Naive thymus-derived CD8-positive, alpha-beta T cell (primary cell): ENCODE measurements at places on chromosomes 7 and 10. TPM values are rescaled to one million over a fixed set of nuclear protein-coding genes. Genes with fewer than 3 reads are reported as not detected.

GRCh38 chr7:103134836-103135554 is 13.9 kb downstream of the NAPEPLD start:
- H3K27ac ChIP-seq = no peak overlapping the region
- H3K27me3 ChIP-seq = no peaks in the 10 kb centered on the region
- H3K4me3 ChIP-seq = no peak overlapping the region
- peaks cover 10% of the 10 kb centered on the region for H3K4me1 ChIP-seq
- H3K36me3 ChIP-seq = peaks cover 15% of the 10 kb centered on the region

DNA sequence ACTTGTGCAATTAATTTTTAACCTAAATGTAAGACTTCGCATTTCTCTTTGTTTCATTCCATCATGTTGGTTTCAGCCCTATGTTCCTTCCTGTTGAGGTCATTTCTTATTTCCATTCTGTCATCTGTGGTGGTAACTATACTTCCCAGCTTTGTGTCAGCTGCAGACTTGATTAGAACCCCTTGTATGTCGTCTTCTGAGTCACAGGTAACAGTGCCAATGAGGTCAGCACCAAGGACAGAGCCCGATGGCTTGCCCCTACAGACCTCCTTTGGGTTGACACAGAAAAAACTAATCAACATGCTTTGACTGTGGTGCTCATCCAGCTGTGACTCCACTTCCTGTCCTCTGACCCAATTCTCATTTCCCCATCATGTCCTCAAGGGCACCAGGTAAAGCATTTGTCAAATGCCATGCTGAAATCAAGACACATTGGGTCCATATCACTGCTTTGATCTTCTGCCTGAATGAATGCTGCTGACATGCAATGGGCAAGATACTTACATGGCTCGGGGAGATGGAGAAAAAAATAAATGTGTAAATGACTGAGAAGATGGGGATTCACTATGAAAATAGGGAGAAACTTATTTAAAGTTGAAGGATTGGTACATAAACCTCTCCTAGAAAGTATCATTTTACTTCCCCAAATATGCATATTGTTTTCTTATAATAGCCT is 25.6 kb upstream of the CRTAC1 start:
- DNase-seq = no peak
- H3K36me3 ChIP-seq = no peaks in the 10 kb centered on the region
- H3K27ac ChIP-seq = no peak overlapping the region

- no peak overlapping the region for H3K27ac ChIP-seq
- H3K36me3 ChIP-seq = peaks cover 8% of the 10 kb centered on the region
- DNase-seq = no peak
- peaks cover 2% of the 10 kb centered on the region for H3K4me1 ChIP-seq
- no peak overlapping the region for H3K4me3 ChIP-seq
Observed at GRCh38 chr10:3714531-3714930, 70.5 kb downstream of the KLF6 start.

DNA sequence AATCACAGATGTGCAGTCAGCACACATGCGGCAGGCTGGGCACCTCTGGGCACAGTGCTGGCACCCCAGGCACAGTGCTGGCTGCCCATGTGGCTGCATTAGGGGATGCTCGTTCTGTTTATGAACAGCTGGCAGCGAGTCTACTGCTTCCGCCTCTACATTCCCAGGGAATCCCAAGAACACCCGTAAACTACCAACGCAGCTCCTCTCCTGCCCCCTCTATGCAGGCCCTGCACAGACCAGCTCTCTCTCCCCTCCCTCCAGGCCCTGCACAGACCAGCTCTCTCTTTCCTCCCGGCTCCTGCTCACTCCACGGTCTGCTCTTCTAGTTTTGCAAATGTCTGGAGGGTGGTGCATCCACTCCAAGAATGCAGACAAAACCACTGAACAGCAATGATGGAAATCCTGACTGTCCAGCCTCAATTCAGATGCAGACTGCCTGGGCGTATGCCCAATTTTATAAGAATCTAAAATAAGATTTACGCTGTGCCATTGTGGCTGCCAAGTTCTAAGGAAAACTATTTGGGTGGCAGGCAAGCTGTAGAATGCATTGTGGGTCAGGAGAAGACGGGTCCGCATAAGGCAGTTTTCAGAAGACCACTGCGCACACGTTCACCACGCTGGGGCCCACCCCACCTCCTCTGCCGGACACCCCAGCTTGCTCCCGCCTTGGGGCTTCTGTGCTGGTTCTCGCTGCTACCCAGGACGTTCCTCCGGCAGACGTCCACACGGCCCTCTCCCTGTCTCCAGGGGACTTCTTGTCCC is 234.6 kb downstream of the ZMYND11 start:
- no peak for DNase-seq
- H3K4me3 ChIP-seq = no peak overlapping the region
- no peaks in the 10 kb centered on the region for H3K27me3 ChIP-seq
- H3K36me3 ChIP-seq = peaks cover 16% of the 10 kb centered on the region

GRCh38 chr7:39827571-39827970 is 122.5 kb upstream of the CDK13 start:
- DNase-seq = no peak
- no peaks in the 10 kb centered on the region for H3K4me1 ChIP-seq
- H3K27ac ChIP-seq = no peak overlapping the region

GRCh38 chr10:17915181-17915580 is 36.5 kb upstream of the SLC39A12 start:
- no peaks in the 10 kb centered on the region for H3K4me1 ChIP-seq
- no peaks in the 10 kb centered on the region for H3K27me3 ChIP-seq
- no peak overlapping the region for H3K4me3 ChIP-seq
- no peak for DNase-seq

DNA sequence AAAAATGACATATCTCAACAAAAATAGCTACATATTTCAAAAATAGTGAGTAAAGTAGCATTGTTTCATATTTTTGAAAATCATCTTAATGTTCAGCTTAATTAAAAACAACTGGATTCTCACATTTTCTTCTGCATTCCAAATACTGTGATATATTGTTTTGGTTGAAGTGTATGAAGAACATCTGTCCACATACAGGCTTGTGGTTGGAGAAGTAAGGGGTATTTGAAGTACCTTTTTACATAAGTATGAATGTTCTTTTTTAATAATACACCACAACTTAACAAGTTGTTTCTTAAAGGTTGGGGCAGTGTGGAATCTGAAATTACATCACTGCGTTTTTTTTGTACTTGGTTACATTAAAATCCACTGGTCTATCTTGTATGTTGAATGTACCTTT is 442.5 kb downstream of the KIF20B start:
- DNase-seq = no peak
- no peaks in the 10 kb centered on the region for H3K4me1 ChIP-seq
- H3K27me3 ChIP-seq = no peaks in the 10 kb centered on the region

GRCh38 chr7:5426226-5426475 is 2.5 kb upstream of the TNRC18 start:
- H3K27ac ChIP-seq = no peak overlapping the region
- no peak for DNase-seq
- peak overlapping the region; percentile 84 for H3K4me3 ChIP-seq
- H3K27me3 ChIP-seq = peaks cover 36% of the 10 kb centered on the region
- peaks cover 2% of the 10 kb centered on the region for H3K36me3 ChIP-seq
- peaks cover 11% of the 10 kb centered on the region for H3K4me1 ChIP-seq

GRCh38 chr7:125147047-125147446 is 217.4 kb upstream of the POT1 start:
- no peak overlapping the region for H3K27ac ChIP-seq
- no peaks in the 10 kb centered on the region for H3K4me1 ChIP-seq
- DNase-seq = no peak
- no peaks in the 10 kb centered on the region for H3K27me3 ChIP-seq
- no peaks in the 10 kb centered on the region for H3K36me3 ChIP-seq
- no peak overlapping the region for H3K4me3 ChIP-seq

DNA sequence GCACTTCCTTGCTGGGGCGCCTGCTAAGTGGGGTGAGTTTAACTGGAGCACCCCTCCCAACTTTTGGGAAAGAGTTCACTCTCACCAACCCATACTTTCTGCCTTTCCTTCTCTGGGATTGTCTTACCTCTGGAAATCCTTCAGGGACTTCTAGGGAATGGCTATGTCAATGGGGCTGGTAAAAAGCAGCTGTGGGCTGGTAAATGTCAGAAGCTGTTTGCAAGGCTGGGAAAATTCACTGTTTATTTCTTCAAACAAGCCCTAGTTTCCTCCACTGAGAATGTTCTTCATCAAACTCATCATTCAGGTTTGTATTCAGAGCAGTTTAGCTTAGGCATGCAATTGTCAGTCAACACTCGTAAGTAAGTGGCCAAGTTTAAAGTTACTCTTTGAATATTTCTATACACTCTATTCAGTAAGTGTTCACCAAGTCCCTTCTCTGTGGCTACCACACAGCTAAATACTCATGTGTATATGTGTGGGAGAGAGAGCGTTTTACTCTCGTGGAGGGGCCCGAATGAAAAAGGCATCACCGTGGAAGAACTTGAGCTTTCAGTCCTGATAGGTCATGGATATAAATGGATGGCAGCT is 654.8 kb downstream of the LRMDA start:
- H3K4me1 ChIP-seq = no peaks in the 10 kb centered on the region
- DNase-seq = no peak
- H3K27ac ChIP-seq = no peak overlapping the region
- peaks cover 1% of the 10 kb centered on the region for H3K27me3 ChIP-seq
- H3K4me3 ChIP-seq = no peak overlapping the region

DNA sequence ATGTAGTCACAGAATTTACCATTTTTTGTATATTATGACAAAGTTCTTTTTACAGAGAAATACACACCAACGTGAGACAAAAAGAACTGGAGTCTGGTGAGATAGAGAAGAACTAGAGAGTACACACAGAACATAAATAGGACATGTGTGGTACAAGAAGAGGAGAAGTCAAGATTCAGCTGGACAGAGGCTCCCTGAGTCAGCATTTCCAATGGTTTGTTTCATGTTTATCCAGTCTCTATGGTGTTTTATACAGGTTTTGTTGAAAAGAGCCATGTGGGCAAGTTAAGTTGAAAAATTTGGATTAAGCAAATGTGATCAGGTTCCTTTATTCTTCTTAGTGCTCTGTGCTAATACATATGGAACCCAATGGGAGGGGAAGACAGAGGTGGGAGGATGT is 105.5 kb upstream of the AKR1E2 start:
- no peak overlapping the region for H3K4me3 ChIP-seq
- no peaks in the 10 kb centered on the region for H3K4me1 ChIP-seq
- H3K36me3 ChIP-seq = no peaks in the 10 kb centered on the region
- peaks cover 3% of the 10 kb centered on the region for H3K27me3 ChIP-seq
- no peak for DNase-seq

GRCh38 chr10:76211691-76212090 is 780.3 kb downstream of the LRMDA start:
- no peak overlapping the region for H3K27ac ChIP-seq
- no peaks in the 10 kb centered on the region for H3K36me3 ChIP-seq
- no peaks in the 10 kb centered on the region for H3K4me1 ChIP-seq
- no peak for DNase-seq
- peaks cover 1% of the 10 kb centered on the region for H3K27me3 ChIP-seq

DNA sequence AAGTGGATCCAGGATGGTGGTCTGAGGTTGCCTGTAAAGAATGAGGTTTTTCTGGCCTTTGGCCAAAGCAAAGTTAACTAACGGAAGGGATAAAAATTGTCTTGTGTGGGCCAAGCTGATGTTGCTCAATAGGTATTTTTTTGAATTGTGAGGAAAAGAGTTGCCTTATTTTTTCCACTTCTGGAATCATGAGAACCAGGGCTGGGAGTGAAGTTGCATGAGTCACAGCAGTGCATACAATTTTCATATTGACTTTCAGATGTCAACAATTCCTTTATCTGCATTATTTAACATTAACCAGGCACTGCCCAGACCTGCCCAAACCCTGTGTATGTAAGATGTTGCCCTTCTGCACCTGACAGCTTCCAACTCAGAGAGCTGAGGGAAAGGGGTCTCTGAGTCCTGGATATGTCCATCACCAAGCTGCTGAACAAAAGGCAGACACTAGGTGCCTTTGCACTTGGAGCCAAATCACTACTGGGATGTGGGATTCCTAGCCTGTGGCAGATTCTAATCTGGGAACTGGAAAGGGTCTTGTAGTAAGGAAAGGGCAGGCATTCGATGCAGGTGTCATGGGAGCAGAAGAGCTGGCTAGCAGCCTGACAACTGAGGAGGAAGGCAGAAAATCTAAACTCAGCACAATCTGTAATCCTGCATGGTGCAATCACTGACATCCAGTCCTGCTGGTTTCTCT is 52.3 kb upstream of the SLC35B4 start:
- no peak for DNase-seq
- H3K27me3 ChIP-seq = peaks cover 16% of the 10 kb centered on the region
- H3K27ac ChIP-seq = no peak overlapping the region
- no peaks in the 10 kb centered on the region for H3K36me3 ChIP-seq

DNA sequence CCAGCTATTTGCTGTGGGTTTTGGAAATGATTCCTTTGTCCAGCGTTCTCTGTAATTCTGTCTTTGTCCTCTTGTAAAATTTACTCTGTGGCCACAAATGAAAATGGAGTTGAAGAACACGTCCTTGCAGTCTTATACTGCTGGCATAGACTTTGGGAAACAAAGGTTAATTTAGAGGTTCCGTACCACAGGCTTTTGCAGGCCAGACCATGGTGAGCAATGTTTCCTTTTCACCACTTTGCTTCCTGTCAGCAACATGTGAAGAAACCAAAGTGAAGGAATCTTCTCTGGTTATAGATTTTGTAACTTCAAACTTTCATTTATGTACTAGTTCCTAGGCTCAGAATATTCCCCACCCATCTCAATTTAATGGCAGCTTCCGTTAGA is 488.5 kb downstream of the MDFIC start:
- no peaks in the 10 kb centered on the region for H3K36me3 ChIP-seq
- no peaks in the 10 kb centered on the region for H3K27me3 ChIP-seq
- H3K4me1 ChIP-seq = no peaks in the 10 kb centered on the region
- DNase-seq = no peak

Gene KCNH2
- total RNA-seq = 1.3 TPM

Gene KAZALD1
- total RNA-seq = not detected

Gene MALRD1
- 0.30 TPM for total RNA-seq

Gene LRIT1
- total RNA-seq = not detected

Gene TRPV5
- 0.30 TPM for total RNA-seq

Gene LRRC18
- total RNA-seq = not detected

Gene PAPOLB
- total RNA-seq = not detected
